ENCODE measurements at places on chromosomes 2 and 18.

DNA sequence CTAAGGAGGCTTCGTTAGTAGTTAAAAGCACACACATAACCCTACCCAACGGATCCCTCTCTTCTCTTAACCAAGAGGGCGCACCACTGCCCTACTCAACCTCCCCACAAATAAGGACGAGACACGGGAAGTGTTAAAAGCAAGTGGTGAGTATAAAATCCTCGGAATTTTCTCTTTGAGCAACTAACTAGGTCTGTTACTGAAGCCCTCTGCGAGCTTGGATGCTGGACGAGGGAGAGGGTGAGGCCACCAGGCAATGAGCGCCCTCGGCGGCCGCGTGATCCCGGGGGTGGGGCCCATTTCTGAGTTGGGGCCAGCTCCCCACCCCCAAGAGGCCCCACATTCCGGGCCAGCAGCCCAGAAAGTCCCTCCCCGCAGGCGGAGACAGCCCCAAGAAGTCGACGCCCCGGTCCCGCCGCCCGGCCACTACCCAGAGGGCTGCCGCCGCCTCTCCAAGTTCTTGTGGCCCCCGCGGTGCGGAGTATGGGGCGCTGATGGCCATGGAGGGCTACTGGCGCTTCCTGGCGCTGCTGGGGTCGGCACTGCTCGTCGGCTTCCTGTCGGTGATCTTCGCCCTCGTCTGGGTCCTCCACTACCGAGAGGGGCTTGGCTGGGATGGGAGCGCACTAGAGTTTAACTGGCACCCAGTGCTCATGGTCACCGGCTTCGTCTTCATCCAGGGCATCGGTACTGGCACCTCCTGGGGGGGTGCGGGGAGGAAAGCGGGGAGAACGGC, at the start of gene CYBRD1:
Gene CYBRD1 (plus strand): TSS at position 423 of the 736 bp plus-strand sequence. CDS start 72 bp downstream, at position 495.
- DNase-seq: no peak

- DNase-seq: no peak
Observed at GRCh38 chr2:100889286-100889685, 69.3 kb downstream of the NPAS2 start.

- no peak for DNase-seq
Observed at GRCh38 chr18:48842259-48843061, 108.3 kb downstream of the SMAD7 start.

- no peak for DNase-seq
Observed at GRCh38 chr2:12070581-12070980, 324.1 kb downstream of the LPIN1 start.

- DNase-seq: no peak
Observed at GRCh38 chr2:107669335-107669734, 157.4 kb upstream of the RGPD4 start.

DNA sequence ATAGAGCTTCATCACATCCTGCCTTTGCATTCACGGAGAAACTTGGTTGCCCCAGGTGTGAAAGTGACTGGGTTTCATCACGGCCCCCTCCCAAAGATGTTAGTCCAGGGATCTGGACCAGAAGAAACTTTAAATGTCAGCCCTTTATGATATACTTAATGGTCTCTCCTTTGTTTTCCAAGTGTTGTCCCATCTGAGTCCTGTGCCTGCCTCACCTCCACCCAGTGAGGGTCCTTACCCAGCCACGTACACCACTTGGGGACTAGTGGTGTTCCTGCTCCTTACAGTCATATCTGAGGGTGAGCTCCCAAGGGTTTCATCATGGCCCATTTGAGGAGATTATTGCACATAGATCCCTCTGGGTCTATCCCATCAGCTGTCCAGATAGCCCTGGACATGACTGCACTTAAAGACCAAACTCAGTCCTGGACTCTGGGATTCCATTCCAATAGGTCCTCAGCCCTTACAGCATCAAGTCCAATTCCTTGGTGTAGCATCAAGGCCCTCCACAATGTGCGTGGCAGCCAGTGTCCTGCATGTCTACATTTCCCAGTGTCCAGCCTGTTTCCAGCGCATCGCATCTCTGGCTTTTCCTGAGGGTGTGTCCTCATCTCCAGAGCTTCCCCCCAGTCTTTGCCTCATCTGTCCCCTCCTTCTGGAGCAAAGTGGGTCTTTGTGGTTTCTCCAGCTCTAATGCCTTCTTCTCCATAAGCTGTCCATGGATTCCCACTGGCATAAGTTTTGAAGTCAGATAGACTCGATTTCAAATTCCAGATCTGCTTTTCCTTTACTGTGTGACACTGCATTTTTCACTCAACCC, 351.6 kb downstream of the MYCN start:
- no peak for DNase-seq

- no peak for DNase-seq
Observed at GRCh38 chr2:30454571-30454970, 7.5 kb downstream of the LCLAT1 start.

- DNase-seq: no peak
Observed at GRCh38 chr2:221444106-221444505, 128.0 kb downstream of the EPHA4 start.

DNA sequence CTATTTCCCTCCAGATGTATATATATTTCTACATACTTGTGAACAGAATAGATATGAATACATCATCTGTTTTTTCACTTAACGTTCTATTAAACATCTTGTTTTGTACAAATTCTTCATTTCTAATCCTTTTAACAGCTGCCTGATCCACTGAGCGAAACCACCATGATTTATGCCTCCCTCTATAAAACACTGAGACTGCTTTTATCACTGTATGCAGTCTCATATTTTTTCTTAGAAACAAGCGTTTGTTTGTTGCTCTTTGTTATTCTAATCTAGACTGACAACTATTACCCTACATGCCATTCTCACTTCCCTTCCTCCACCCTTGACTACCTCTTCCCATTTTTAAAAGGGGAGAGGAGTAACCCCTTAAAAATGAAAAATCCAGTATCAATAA, 88.2 kb downstream of the DTNB start:
- no peak for DNase-seq

GRCh38 chr2:108612153-108612513, 77.9 kb downstream of the LIMS1 start:
- DNase-seq: no peak

GRCh38 chr2:31286230-31286629, 52.3 kb downstream of the EHD3 start:
- DNase-seq: no peak

DNA sequence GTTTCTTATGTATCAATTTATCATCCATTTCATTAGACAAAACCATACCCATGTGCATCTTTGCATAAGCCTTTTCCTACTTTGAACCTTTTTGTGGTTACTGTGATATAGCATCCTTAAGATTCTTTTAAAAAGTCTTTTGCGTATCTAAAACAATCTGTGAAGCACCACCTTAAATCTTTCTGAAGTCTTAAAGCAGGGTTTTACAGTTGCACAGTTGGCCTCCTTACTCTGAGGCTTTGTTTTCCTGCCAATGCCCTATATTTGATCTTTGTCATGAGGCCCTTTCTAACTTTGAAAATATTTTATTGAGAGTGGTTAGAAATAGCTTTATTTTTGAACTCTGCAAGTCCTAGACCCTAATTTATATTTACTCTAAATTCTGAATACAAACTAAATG, 163.4 kb upstream of the MAP3K20 start:
- no peak for DNase-seq

DNA sequence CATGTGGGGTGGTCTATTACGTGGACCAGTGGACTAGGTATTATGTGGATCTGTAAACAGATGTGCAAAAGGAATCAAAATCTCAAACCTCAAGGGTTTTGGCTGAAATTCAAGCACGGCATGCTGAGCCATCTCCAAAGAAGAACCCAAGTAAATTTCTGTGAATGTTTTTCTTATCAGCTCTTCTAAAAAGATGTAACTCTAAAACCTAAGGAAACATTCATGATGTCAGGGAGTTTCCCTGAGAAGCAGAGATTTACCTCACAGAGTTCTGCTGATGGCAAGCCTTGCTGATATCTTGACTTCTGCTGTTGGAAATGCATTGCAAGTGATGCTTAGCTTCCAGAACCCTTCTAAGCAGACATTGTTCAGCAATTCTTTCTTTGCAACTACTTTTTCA, 21.6 kb downstream of the DSG4 start:
- no peak for DNase-seq

DNA sequence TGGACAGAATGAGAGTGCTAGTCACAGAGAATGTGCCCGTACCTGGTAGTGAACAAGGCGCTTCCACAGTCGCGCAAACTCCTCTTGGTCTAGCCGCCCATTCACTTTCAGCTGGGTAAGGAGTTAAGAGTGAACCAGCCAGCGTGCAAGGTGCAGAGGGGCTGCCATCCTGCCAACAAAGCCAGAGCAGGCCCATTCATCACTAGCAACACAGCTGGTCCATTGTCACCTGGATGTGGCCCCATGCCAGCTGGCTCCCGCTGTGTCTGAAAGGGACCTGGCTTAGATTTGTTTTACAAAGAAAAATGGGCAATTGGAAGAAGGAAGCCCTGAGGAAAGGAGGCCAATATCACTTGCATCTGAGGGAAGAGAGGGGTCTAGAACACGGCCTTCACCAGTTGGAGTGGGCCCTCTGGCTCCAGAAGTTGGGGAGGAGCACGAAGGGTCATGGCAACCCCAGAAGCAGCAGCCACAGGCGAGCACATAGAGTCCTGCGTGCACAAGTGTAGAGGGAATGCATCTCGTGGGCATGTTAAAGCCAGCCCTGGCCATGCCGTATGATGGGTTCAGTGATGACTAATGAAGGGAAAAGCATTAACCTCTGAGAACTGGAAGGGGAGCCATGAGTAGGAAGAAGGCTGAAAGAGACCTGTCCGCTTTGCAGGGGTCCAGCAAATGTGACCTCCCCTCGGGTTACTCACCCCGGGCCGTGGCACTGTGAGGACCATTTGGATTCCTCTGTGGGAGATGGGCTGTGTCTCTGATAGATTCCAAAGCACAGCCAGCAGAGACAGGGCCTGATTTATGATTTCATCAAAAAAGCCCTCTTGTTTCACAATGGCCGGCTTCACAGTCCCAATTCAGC, 70.6 kb downstream of the CAPN13 start:
- DNase-seq: peak; percentile 46

- no peak for DNase-seq
Observed at GRCh38 chr2:181116261-181116660, 135.9 kb downstream of the UBE2E3 start.

- DNase-seq: no peak
Observed at GRCh38 chr2:238423561-238424312, 3.0 kb upstream of the ASB1 start.

Measured in NCI-H1092 (cell line).